ENCODE measurements at places on chromosomes 13 and 19.

DNA sequence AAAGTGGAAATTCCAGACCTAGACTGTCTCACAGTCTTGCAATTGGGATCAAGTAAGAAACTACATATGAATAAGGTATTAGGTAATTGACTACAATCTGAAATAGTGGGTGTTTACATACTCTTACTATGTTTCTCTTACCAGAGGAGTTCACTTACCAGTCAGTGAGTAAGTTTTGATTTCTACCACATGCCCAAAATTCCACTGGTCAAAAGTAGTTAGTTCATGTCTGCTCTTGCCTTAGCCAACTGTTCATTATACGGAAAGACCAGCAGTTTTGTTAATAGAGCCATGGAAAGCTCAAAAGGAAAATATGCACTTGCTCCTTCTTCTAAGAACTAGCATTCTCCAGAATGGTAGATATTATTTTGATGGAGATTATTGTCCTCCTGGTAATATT lies 490.8 kb downstream of the RFC3 start:
- DNase-seq = no peak

DNA sequence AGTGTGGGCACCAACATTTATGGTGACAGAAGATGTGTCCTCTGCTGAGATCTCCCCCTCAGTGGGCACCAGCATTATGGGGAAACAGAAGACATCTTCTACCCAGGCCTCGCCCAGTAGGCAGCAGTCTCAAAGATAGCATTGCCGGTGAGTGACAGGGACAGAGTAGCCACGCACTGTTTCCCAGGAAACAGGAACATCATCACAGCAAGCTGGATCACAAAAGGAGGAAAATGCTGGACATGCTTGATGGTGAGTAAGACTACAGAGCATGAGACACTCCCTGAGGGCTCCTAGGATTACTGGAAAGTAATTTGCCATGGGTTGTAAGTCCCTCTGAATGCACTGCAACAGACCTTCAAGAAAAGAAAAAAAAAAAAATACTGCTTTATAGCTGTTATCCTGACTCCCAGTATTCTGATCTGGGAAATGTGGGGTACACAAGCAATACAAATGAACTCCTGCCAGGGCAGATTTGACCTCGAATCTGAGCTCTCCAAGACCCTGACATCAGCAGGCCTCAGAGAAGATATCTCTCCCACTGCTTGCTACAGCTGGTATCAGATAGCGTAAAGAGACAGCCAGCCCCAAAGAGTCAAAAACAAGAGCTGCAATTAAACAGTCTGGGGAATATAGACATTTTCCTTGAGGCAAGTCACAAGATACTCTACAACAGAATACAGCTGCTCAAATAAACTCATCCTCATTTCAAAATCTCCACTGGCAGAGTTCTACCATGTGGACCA lies 180.4 kb downstream of the RBM26 start:
- DNase-seq = no peak

- no peak for DNase-seq
These were observed 232.0 kb upstream of the SPRY2 start for GRCh38 chr13:80572923-80573316.

DNA sequence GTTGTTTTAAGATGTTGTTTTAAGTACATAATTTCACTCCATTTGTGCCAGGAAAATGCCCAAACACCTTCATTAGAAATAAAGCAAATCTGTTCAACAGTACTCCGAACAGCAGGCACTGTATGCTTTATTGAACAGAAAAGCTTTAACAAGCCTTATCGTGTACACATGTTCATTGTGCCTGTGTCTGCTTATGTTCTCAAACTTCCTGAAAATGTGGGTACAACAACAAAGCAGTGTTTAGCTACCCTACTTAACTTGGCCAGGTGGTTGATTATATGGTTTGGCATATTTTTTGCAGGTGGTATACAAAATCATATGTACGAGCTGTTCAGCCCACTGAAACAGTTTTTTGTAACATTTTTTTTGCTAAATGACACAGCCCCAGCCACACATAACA lies 718.0 kb downstream of the DACH1 start:
- DNase-seq = no peak

- DNase-seq = no peak
These were observed 191.3 kb downstream of the STK24 start for GRCh38 chr13:98385606-98386005.

DNA sequence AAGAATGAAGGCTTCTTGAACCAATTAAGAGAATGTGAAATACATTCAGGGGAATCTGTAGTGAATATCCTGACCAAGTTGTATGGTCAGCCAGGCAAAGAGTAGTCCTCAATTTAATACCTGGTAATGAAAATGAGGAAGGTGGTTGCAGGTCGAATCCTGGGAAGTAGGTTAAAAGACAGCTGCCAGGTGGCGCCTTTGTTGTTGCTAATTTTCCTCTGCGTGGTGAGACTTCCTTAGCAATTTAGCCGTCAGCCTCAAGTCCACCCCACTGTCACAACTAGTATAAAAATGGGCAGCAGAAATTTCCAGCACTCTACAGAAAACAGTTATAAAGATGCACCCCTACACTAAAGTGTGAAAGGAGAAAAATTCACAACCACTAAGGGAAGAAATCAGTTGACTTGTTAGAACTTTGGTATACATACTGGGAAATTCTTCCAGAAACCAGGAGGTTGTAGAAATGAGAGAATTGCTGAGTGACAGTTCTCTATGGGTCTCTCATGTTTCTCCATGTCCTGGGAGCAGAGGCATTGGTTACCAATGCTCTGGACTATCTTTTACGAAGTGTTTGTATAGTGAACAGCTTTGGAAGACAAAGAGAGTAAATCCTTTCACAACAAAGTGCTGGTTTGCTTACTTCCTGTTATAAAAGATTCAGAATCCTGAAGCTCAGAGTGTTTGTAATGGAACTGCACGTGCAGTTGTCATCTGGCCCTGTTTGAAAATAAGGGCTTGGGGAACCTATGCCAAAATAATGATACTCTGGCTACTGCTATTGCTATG lies 235.9 kb downstream of the NHLRC3 start:
- DNase-seq = no peak

- no peak for DNase-seq
These were observed 6.8 kb downstream of the S1PR2 start for GRCh38 chr19:10224337-10224736.

GRCh38 chr13:101242720-101243119 lies 173.6 kb downstream of the NALCN start:
- no peak for DNase-seq

DNA sequence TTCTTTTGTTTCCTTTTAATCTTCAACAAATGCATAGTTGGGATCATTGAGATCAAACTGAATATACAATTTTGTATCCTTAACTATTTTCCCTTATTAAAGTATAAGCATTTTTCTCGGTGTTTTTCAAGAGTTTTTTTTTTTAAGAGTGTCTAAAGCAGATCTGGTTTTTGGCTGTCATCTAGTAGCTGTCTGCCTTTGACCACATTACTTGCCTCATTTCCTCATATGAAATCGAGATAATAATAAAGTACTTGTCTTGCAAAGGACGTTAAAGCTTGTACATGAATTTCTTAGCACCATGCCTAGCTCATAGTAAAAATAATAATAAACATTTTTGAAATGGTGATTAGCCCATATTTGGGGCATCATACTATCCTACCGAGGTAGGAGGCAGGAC lies 121.2 kb downstream of the PDS5B start:
- DNase-seq = no peak
